BJ (cell line): ENCODE measurements at places on chromosomes 4 and X. TPM values are rescaled to one million over a fixed set of nuclear protein-coding genes. Genes with fewer than 3 reads are reported as not detected.

GRCh38 chrX:43314525-43314924, 341.6 kb upstream of the MAOA start:
- DNase-seq: no peak

GRCh38 chr4:8387615-8388527, 52.7 kb downstream of the ACOX3 start:
- no peak for DNase-seq

DNA sequence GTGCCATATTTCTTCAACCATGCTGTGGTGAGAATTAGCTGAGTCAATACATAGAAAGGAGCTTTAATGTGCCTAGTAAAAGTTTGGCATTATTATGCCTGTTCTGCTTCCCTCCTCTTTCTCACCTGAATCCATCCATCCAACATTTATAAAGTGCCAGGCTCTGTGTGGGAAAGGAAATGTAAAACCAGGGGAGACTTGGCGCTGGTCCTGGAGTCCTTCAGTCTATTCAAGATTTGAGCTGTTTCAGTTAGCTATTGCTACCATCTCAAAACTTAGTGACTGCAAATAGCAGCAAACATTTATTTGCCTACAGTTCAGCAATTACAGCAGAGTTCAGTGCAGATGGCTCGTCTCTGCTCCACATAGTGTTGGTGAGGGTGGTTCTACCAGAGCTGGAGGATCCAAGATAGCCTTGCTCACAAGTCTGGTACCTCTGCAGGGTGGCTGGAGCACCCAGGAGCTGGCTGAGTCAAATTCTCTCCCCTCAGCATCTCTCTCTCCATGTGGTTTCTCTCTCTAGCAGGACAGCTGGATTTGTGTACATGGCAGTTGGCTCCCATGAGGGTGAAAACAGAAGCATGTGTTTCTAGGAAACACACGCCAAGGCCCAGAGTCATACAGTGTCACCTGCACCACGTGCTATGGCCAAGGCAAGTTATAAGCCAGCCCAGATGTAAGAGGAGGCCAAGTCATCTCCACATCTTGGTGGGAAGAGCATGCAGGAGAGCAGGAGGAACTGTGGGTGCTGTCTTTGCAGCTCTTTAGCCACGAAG, 77.3 kb downstream of the FHDC1 start:
- DNase-seq: no peak

DNA sequence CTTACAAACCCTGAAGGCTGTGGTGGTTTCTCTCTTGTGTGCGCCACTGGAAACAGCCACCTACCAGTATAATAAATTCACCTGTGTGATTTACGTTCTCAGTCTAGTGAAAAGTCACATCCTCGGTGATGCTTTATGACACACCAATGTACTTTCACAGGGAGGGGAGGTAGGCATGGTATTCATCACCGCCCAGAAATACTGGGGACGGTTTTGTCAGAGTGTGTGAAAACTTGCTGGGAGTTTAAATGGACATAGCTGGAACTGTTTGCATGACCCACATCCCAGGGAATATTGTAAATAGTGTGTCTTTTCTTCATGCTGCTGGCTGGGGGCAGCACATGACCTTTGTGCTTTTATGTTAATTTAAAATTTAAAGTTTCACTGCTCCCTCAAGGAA, 421.8 kb downstream of the MAPK10 start:
- no peak for DNase-seq

DNA sequence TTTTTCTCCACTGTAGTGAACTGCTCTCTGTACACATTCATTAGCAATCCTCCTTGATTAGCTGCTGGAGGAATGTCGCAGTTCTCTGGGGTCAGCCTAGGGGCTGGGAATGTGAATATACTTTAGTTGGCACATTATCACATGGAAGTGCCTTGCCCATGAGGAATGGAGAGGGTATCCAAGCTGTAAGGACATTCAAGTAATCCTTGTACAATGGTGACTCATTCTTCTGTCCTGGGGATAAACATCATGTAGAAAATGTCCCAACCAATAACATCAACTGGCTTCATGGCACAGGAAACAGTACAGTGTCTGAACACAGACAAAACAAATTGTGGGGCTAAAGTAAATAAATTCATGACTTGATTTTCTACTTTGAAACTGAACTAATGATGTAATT, 147.1 kb downstream of the GLRA2 start:
- no peak for DNase-seq

GRCh38 chrX:72142794-72143608, 11.3 kb upstream of the RTL5 start:
- DNase-seq: no peak

DNA sequence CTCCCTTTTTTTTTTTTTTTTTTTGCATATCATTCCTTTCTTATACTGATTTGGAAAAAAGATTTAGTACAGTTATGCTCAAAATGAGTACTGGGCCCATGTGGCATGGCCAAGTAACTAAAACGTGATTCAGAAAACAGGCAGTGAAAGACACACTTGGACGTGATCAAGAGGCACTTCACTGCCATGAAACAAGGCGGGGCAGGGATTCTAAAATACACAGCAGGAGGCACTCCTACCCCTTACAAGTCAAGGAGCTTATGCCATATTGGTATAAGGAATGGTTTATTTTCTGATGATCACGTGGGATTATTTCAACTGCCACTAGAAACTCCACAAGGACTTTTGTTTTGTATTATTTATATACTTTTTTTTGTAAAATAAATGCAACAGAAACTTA, 72.0 kb downstream of the CHST7 start:
- no peak for DNase-seq

DNA sequence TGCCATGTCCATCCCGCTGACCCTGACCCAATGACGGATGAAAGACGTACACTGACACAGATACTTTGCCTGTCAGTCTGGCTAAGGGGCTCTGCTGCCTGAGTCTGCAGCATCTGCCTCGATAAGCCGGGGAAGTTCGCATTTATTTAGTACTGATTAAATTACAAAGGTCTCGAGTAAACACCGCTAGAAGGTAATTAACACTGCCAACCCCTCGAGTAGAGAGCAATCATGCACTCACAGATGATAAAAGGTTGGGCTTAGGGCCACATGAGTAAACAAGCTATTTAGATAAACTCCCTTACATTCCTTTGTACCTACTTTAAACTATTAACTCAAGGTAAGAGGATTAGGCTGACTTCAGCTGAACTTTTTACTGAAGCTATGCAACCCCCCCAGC, 16.0 kb upstream of the RBMXL3 start:
- DNase-seq: no peak

DNA sequence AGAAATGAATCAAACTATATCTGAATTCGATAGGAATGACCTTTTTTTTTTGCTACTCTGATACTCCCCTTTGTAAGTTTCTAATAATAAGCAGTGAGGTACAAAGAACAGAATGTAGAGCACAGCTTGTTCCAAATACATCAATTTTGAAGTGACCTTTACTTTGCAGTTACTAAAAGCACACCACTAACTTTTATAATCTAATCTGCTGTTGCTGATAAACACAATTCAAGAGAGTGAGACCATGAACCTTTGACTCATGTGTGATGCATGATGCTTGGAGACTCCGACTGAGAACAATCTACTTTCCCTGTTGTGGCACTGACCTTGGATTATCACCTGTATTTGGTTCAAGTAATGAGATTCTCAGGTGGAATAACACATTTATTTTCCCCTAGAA, 91.6 kb upstream of the GNPDA2 start:
- DNase-seq: no peak

Gene LGI2
- 0.01 TPM in 2 replicates for polyA plus RNA-seq

Gene IL9R
- polyA plus RNA-seq: 0.06 TPM in 1 of 2 replicates, not detected in the other

Gene HERC6
- polyA plus RNA-seq: 3.1 and 4.1 TPM in 2 replicates

Gene TXK
- polyA plus RNA-seq: 0.10 TPM in 1 of 2 replicates, not detected in the other

Gene ATP1B4
- not detected in 2 replicates for polyA plus RNA-seq
